ENCODE measurements at places on chromosomes 1 and 21.

DNA sequence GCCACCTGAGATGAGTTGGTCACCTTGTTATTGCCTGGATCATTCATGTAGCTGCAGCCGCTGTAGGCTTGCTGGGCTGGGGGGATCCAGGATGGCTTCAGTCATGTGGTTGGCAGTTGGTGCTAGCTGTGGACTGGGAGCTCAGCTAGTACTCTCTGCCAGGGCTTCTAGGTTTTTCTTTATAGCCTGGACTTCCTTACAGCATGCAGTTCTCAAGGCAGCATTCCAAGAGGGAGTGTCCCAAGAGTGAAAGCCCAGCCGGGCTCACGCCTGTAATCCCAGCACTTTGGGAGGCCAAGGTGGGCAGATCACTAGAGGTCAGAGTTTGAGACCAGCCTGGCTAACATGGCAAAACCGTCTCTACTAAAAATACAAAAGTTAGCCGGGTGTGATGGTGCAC lies 23.7 kb upstream of the ACTL8 start:
- no peak for DNase-seq

DNA sequence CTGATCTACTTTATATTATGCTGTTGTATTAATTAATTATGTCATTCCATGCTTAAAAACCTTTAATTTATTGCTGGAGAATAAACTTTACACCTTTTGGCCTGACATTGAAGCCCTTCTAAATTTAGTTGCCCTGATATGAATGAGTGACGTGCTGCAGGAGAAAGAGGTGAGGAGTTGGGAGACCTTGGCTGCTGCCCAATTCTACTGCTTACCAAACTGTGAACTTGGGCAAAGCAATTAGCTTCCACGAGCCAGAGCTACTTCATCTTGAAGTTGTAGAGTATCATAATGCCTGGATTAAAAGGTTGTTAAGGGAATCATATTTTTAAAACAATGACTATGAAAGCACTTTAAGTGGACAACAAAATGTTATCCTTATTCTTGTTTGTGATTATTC lies 126.8 kb upstream of the DEPDC1 start:
- no peak for DNase-seq

GRCh38 chr1:8077120-8077573 lies 51.0 kb upstream of the ERRFI1 start:
- DNase-seq, result no peak

DNA sequence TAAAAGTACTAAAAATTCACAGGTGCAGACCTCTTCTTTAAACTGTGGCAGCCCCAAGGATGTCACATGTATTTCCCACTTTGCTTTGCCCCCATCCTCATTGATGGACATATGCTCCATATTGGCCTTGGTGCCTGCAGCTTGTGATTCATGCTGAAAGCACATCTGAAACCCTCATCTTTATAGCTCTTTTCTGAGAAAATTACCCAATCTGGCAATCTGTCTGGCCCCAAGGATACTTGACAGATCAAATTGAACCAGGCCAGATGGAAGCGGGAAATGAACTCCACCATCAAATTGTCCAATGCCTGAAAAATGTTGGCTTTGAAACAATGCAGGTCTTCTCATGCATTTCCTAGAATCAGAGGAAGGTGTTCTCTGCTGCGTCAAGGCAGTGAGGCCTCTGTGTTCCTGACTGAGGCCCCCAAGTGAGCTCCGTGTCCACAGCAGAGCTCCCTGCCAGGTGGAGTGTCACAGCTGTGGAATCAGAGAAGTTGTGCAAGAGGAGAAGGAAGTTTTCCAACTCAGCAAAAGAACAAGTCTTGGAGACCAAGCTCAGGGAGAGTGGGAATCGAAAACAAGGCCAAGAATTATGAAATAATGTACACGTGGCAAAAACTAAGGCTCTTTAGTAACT lies 323.7 kb downstream of the PLPP3 start:
- no peak for DNase-seq

- DNase-seq, result no peak
Measured at GRCh38 chr1:79259390-79260336, 253.1 kb upstream of the ADGRL4 start.
